Activated T-helper 2 cell treated with anti-CD3 and anti-CD28 coated beads, Interferon-gamma antibody, Interleukin-2, Interleukin-4, amounts not matched to agents 10 μg/mL and 5 μg/mL and 100 μg/mL, durations not matched to agents 14 hours and 24 hours and 36 hours (primary cell): ENCODE measurements at places on chromosomes 5 and 9. TPM values are rescaled to one million over a fixed set of nuclear protein-coding genes. Genes with fewer than 3 reads are reported as not detected.

Gene PCDHA6
- total RNA-seq = not detected in 2 replicates

Gene TAF11L5
- not detected in 2 replicates for total RNA-seq

Gene SLC36A3
- total RNA-seq = not detected in 2 replicates

Gene PTPN3
- total RNA-seq = 9.2 and 9.4 TPM in 2 replicates

Gene LRRC19
- total RNA-seq = not detected in 2 replicates

Gene ASPN
- not detected in 2 replicates for total RNA-seq

Gene LCN15
- total RNA-seq = not detected in 2 replicates

Gene PCDHGB7
- total RNA-seq = 0.18 and 0.23 TPM in 2 replicates

Gene FBLL1
- total RNA-seq = not detected in 2 replicates

Gene SRP19
- total RNA-seq = 63.0 and 66.3 TPM in 2 replicates

Gene MTX3
- 18.0 and 18.2 TPM in 2 replicates for total RNA-seq

Gene CBY3
- 0.39 and 0.51 TPM in 2 replicates for total RNA-seq

Gene CCDC152
- 5.5 and 6.0 TPM in 2 replicates for total RNA-seq

Gene PCDHB14
- total RNA-seq = not detected in 2 replicates

Gene DMRT2
- total RNA-seq = 1.2 and 1.4 TPM in 2 replicates

Gene C1QTNF2
- total RNA-seq = not detected in 2 replicates

Gene AUH
- total RNA-seq = 58.2 and 62.6 TPM in 2 replicates

Gene COL23A1
- total RNA-seq = not detected in 2 replicates
